ENCODE measurements at places on chromosomes 4 and X. TPM values are rescaled to one million over a fixed set of nuclear protein-coding genes. Genes with fewer than 3 reads are reported as not detected.

PHKA1 gene
- total RNA-seq: 22.0 TPM

CT45A10 gene
- total RNA-seq: 0.23 TPM

TLR10 gene
- not detected for total RNA-seq

IL2 gene
- total RNA-seq: not detected

CLNK gene
- total RNA-seq: not detected

VCX gene
- total RNA-seq: not detected

MED12 gene
- 12.2 TPM for total RNA-seq

SRPK3 gene
- total RNA-seq: 0.08 TPM

TMPRSS11B gene
- total RNA-seq: not detected

STK32B gene
- total RNA-seq: 22.9 TPM

NAP1L2 gene
- total RNA-seq: 1.4 TPM
